Fibroblast of skin of right quadriceps (primary cell): ENCODE measurements at places on chromosomes 4 and X.

DNA sequence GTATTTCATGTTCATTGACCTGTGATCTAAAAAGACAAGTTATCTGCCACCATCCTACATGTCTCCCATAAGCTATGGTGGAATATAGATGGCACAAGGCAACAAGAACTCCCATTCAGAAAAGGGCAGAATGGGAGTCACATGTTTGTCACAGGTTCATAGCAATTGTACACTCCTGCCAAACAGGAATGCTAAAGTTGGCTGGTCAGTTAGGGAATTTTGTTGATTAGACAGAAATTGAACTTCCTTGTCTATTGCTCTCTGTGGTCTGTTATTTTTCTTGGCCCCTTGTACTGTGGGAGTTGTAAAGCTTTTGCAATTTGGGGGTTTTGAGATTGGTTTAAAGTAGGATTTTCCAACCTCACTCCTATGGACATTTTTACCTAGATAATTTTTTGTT is 101.7 kb upstream of the SOD3 start:
- DNase-seq, result no peak

- no peak for DNase-seq
These were observed 72.6 kb downstream of the NWD2 start for GRCh38 chr4:37317104-37317643.

GRCh38 chr4:111798840-111799239 is 346.4 kb upstream of the FAM241A start:
- no peak for DNase-seq

- DNase-seq, result no peak
These were observed 98.6 kb downstream of the LARP7 start for GRCh38 chr4:112735474-112735951.

GRCh38 chrX:130047416-130047815 is 62.9 kb downstream of the ELF4 start:
- no peak for DNase-seq

DNA sequence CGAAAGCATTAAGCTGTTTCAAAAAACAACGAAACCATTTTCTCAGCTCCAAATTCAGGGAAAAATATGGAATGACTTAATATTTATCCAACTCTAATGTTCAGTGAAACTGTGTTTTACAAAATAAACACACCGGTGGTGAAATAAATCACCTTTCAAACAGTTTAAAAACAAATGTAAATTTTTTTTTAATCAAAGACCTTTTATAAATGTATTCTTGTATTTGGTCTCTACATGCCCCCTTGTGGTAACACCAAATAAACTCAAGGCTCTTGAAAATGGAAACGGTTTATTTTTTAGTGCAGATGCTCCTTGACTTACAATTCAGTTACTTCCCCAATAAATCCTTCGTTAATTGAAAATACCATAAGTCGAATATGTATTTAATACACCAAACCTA is 45.8 kb upstream of the ITM2A start:
- DNase-seq, result peak; percentile 1
